Cerebellar cortex (tissue), 1 donor: ENCODE measurements at places on chromosomes 7 and 10.

GRCh38 chr7:2120251-2120660 lies 112.5 kb downstream of the MAD1L1 start:
- DNase-seq: no peak

GRCh38 chr10:93208717-93209464 lies 135.2 kb downstream of the CYP26A1 start:
- DNase-seq: no peak

GRCh38 chr7:90298145-90299038 lies 22.7 kb downstream of the FAM237B start:
- peak; percentile 29 for DNase-seq

- no peak for DNase-seq
Observed at GRCh38 chr7:36367561-36368077, 22.0 kb upstream of the ANLN start.

GRCh38 chr10:35140126-35140525 lies 13.5 kb downstream of the CREM start:
- no peak for DNase-seq

DNA sequence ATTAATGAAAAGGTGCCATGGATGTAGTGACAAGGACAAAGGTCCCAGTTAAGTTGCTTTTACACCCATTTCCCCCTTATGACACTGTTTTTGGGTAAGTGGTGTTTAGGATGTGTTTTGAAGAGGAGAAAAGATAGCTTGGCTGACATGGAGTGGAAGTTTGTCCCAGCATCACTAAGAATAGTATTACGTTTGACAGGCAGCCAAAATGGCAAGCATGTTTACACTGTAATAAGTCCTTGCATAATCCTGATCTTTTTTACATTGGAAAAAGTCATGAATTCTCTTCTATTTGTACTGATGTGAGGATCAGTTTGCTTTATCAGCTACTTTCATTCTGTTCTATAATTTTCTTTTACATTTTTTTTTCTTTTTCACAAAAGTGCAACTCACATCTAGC lies 137.8 kb downstream of the CHRM2 start:
- DNase-seq: no peak

DNA sequence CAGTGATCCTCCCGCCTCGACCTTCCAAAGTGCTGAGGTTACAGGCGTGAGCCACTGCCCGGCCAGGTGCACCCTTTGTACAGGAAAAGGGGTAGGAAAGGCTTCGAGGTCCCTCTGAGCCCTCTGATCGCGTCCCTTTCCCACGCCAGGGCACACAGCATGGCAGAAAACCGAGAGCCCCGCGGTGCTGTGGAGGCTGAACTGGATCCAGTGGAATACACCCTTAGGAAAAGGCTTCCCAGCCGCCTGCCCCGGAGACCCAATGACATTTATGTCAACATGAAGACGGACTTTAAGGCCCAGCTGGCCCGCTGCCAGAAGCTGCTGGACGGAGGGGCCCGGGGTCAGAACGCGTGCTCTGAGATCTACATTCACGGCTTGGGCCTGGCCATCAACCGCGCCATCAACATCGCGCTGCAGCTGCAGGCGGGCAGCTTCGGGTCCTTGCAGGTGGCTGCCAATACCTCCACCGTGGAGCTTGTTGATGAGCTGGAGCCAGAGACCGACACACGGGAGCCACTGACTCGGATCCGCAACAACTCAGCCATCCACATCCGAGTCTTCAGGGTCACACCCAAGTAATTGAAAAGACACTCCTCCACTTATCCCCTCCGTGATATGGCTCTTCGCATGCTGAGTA lies 871 bp downstream of the POP7 start:
- no peak for DNase-seq

DNA sequence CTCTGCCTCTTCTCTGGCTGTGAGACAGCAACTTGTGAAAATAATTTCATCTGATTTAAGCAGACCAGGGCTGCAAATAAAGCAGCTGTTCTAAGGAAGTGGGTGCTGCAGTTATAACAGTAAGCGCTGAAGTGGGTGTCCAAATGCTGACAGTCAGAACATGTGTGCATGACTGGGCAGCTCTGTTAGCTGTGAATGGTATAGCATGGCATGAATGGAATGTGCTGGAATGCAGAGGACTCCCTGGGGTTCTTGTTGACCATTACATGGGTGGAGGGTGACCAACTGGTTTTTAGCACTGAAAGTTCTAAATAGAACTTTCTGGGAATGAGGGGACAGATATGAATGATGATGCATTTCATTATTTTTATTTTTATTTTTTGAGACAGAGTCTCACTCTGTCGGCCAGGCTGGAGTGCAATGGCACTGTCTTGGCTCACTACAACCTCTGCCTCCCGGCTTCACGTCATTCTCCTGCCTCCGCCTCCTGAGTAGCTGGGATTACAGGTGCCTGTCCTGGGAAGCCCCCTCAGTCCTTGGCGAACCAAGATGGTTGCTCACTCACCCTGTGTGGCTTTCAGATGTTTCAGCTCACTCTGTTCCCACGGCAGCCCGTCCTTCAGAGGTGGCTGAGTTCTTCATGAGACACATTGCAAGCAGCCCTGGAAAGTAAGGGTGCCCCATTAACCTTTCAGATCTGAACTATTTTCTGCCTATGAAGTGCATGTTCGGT lies 319.8 kb upstream of the PHYHIPL start:
- no peak for DNase-seq

DNA sequence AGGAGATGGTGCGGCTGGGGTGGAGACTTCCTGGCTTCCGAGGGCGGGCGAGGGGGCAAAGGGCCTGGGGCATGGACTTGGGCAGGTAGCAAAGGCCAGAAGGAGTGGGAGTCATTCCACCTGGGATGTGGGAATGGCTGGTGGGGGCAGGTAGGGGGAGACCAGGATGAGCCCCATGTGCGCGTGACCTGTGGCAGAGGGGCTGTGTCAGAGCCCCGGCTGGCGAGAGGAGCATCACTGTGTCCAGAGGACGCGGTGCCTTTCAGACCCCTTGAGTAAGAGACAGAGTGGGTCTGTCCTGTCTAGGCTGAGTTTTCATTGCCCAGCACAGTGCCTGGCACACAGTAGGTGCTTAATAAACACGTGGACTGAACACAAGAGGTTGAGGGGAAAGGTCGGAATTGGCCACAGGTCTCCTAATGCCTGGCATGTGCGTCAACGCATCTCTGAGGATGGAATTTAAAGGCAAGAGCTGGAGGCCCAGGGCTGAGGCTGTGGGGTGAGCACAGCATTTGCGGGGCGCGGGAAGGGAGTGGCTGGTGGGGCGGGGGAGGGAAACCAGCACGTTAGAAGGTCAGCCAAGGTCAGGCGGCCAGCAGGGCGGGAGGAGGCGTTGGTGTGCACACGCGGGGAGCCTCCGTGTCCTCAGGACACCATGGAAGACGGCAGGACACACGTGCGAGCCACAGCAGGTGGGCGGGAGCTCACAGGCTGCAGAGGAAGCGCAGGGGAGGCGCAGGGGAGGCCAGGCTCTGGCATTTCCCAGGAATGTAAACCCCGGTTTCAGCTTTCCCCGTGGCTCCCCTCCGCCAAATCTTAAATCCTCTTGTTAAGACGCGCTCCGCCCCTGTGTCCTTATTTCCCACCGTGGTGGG lies 51.8 kb downstream of the CUX1 start:
- DNase-seq: no peak

DNA sequence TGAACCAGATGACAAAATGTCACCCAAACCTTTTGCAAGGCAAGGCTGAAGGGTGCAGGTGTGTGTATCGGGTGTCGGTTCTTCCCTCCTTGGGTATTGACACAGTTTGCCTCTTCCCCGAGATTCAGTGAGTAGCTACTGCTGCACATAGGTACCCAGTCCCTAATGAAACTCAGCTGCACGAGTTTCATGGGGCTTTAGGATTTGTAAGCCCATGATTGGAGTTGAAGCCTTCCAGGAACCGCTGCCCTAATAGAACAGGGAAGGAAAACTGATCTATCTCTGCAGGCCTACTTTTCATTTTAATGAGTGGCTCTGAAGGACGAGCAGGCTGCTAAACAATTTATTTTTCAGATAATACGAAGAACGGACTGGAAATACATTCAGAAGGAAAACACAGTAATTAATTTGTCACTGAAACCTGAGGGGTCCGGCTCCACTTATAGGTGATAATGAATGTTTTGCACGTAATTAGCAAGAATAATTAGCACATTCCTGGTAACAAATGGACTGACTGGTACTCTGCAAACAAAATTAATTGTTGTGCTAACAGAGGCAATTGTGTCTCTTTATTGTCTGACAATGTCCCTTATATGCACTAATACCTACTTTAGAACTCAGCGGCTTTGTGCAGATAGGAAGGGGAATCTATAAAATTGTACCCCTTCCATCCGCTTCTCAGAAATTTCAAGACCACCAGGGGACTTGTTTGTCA lies 49.6 kb upstream of the FZD8 start:
- DNase-seq: no peak

- DNase-seq: no peak
Observed at GRCh38 chr10:97826892-97827291, 22.8 kb upstream of the GOLGA7B start.

- peak; percentile 63 for DNase-seq
Observed at GRCh38 chr7:28272461-28272877, 91.9 kb upstream of the JAZF1 start.

GRCh38 chr7:73831584-73831833 lies 713 bp downstream of the CLDN4 start:
- DNase-seq: no peak

- DNase-seq: peak; percentile 68
Observed at GRCh38 chr10:79243181-79244067, 103.8 kb upstream of the PPIF start.

DNA sequence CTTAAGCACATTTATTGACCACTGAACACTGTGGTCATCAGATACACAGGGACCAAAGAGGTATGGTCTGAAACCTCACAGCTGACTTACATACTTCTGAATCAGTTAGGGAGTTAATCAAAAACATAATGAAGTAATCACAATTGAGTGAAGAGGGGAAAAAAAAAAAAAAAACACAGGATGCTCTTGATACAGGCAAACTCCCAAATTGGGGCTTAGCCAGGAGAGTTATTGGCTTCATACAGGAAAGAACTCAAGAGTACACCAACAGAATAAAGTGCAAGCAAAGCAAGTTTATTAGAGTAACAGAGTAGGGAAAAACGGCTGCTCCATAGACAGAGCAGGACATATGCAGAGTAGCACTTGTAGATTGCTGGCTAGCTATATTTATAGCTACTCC lies 917.0 kb downstream of the CNTNAP2 start:
- no peak for DNase-seq

DNA sequence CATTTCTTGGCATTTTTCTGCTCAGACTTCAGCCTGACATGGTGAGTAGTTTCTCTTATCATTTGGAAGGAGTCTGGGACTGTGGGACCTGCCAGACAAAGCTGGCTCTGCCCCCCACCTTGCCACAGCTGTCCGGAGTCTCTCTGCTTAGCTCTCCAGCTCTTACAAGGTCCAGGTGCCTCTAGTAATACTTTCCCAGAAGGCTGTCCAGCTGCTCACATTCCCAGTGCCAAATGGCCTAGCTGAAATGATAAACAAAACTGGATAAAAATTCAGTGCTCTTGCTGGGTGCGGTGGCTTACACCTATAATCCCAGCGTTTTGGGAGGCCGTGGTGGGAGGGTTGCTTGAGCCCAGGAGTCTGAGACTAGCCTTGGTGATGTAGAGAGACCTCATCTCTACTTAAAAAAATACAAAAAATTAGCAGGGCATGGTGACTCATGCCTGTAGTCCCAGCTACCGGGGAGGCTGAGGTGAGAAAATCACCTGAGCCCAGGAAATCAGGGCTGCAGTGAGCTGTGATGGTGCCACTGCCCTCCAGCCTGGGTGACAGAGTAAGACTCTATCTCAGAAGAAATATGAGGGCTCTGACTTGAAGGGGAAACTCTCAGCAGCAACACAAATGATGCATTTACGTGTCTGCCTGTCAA lies 86.8 kb downstream of the C10orf90 start:
- no peak for DNase-seq

DNA sequence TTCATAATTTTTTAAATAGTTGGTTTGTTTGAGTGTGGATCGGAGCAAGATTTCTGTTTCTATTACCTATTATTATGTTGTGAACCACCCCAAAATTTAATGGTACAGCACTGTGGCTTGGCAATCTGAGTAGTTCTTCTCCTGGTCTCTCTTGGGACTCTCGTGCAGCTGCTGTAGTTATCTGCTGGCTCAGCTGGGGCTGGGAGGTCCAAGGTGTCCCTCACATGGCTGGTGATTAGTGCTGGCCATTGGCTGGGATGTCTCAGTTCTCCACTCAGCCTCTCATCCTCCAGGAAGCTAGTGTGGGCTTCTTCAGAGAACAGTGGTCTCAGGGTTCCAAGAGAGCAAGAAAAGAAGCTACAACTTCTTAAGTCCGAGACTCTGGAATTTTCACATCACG lies 15.4 kb downstream of the NPFFR1 start:
- DNase-seq: no peak

GRCh38 chr10:17062493-17062892 lies 67.1 kb downstream of the CUBN start:
- DNase-seq: no peak

- no peak for DNase-seq
Observed at GRCh38 chr7:100418930-100419659, 9.4 kb downstream of the ZCWPW1 start.

- no peak for DNase-seq
Observed at GRCh38 chr10:8047452-8048280, 6.8 kb upstream of the GATA3 start.

DNA sequence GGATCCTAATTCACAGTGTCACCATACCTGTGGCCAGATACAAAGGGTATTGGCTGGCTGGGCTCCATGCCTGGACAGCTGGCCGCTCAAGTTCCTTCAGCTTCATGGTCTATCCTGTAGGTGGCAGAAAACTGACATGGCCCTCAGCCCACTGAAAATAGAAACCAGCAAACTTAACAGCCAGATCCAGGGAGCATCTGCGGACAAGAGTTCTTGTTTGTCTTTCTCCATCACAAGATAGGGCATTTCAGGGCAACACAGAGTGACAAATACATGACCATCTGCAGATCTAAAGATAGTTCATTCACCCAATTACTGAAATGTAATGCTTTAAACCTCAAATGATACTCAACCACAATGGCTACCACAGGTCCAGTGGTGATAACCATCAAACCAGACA lies 2.8 kb downstream of the SEC31B start:
- DNase-seq: peak; percentile 38

GRCh38 chr7:139767561-139767982 lies 10.2 kb downstream of the HIPK2 start:
- DNase-seq: no peak

- no peak for DNase-seq
Observed at GRCh38 chr10:34731885-34732701, 83.0 kb downstream of the PARD3 start.

DNA sequence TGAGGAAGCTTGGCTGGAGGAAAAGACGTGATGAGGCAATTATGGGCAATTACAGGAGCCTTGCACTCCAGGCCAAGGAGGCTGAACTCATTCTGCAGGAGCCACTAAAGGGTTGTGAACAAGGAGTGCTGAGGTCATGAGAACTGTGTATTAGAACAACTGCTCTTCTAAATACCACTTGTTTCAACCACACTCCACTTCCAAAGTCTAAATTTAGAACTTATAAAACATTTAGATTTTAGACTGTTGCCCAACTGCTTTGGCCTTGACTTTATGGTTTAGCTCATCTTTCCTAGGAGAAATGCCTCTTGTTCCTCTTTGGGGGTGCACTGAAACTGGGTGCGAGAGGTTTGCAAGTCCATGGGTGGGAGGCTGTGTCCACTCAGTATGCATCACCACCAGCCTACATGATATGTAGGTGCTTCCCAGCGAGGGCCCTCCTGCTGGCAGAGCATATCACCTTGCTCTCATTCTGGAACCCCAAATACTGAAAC lies 199.7 kb upstream of the AOAH start:
- no peak for DNase-seq

GRCh38 chr7:106231856-106232490 lies 52.8 kb downstream of the NAMPT start:
- DNase-seq: no peak
